Thyroid gland (tissue), 4 donors: ENCODE measurements at places on chromosomes 12 and 14. TPM values are rescaled to one million over a fixed set of nuclear protein-coding genes. Genes with fewer than 3 reads are reported as not detected.

The CLMN gene
- 19.5 TPM for total RNA-seq

The RERGL gene
- total RNA-seq, result 7.1 TPM

The KRT6A gene
- 0.27 TPM for total RNA-seq

The CLBA1 gene
- 21.9 TPM for total RNA-seq

The KRT7 gene
- 333 TPM for total RNA-seq

The KRT85 gene
- total RNA-seq, result not detected

The CCDC85C gene
- 23.6 TPM for total RNA-seq

The MARCHF9 gene
- total RNA-seq, result 17.5 TPM

The CLEC4D gene
- total RNA-seq, result not detected

The SRRM4 gene
- total RNA-seq, result not detected

The PRH1 gene
- 62.9 TPM for total RNA-seq

The NTN4 gene
- 20.7 TPM for total RNA-seq
